ENCODE measurements at places on chromosomes 5 and 9.

DNA sequence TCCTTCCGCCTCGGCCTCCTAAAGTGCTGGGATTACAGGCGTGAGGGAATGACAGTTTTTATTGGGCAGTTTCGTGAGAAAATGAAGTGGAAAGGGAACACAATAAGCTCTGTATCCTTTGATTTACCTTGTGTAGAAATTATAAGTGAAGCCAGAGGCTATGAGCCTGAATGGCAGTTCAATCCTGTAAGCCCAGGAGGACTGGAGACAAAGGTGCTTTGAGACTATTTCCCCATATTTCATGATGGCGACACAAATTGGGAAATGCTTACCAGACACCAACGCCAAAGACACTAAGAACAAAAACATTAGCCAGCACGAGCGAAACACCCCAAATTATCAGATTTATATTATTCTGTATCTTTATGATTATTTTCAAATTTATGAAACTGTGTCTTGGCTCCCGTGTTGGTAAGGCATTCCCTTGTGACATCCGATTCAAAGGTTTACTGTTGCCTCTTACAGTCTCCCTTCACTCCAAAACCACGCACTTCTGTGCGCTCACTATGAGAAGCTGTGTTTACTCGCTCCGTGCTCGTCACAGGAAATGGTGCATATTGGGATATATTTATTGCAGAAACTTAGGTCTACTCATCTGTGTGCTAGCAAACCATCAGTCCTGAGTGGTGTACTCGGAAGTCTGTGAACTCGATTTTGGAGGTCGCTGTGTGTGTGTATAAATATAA lies 73.9 kb downstream of the SH3PXD2B start:
- DNase-seq: no peak

DNA sequence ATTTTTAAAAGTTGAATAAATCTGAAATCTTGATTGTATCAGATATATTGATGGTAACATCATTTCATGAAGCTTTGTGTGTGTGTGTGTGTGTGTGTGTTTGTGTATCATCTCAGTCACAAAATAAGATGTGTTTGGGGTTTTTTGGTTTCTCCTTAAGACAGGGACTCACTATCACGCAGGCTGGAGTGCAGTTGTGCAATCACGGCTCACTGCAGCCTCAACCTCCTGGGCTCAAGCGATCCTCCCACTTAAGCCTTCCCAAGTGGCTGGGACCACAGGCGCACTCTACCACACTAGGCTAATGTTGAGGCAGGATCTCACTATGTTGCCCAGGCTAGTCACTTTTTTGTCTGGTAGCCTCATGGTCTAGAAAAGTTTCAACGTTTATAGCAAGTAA lies 83.4 kb upstream of the DMRT1 start:
- DNase-seq: no peak

DNA sequence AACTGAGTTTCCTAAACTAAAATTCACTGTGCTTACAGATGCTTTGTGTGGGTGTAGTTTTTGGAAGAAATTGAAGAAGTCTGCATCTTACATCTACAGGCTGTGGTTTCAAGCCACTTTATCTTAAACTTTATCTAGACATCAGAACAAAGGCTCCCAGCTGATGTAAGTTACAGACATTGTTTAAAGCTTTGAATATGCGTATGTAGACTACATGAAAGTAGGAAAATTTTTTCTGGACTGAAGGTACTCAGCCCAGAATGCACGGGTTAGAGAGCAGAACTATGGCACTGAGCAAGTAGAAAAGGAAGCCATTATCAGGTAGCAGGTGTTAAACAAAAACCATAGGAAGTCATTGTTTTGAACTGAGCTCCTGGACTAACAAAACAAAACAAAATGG lies 185.4 kb downstream of the TTC39B start:
- DNase-seq: no peak

DNA sequence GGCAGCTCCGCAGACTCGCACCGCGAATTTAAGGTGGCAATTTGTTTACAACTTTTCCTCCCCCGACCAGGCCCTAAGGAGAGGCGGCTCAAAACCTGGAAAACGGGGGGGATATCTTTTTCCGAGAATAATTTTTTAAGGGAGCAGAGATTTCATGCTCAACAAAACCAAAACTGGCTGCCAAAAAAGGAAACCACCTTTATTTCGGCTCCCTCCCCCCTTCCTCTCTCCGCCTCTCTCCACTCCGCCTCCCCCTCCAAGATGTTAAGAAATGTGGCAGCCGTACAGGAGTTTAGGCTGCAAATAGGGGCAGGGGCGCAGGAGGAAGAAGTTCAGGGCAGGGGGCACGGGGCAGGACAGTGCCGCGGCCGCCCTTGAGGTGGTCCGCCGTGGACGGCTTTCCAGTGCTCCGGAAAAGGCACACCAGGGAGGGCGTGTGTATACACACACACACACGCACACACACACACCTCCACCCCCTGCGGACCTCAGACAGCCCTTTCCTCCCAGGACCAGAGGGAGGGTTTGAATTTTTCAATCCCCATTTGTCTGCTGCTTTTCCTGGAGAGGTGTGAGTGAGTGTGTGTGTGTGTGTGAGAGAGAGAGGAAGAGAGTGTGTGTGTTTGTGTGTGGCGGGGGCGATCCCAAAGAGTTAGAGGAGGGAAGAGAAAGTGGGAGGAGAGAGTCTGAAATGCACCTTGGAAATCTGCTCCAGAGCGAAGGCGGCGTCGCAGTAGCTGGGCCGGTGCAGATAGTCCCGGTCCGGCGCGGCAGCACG lies 9.1 kb downstream of the PTCH1 start:
- DNase-seq: peak; percentile 19

DNA sequence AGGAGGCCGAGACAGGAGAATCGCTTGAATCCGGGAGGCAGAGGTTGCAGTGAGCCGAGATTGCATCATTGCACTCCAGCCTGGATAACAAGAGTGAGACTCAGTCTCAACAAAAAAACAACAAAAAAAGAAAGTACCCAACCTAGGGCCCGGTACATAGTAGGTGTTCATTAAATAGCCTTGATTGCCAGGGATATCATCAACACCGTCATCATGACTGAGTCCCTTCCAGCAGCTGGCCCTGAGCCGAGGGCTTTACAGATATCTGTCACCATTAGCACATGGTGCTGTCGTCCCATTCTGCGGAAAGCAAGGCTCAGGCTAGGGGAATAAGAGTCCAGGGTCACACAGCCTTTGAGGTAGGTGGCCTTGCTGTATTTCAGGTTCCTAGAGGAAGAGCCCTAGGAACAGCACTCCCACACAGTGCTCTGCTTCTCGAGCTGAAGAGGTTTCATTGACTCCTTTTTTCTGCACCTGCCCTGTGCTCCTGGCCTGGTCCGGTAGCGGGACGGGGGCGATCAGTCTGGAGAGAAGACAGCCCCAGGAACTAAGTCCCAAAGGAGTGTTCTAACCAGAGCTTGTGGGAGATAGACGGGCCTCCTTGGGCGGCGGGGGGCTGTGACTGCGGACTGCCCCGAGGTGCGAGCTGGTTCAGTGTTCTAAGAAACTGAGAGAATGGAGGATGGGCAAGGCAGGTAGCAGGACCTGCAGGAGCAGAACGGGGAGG lies 48.2 kb downstream of the CXXC5 start:
- DNase-seq: no peak

DNA sequence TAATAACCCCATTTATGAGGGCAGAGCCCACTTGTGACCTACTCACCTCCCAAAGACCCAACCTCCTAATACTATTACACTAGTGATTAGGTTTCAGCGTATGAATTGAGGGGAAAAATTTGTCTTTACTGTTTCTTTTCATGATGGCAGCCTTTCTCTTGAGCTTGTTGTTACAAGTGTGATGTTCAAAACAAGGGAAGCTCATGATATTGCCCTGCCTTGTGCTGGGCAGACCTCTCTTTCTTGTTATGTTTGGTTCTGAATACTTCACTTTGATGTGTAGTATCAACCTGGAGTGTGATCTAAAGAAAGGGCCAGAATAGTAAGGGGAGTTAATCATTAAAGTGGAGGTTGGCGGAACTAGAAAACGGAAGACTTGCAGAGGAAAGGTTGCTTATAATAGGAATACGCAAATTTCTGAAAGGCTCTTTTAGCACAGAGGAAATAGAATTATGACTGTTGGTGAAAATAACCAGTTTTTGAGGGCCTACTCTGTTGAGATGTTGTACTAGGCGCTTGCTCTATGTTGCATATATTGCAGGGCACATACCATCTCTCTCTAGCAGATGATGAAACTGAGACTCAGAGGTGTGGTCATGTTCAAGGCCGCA lies 68.2 kb downstream of the MELK start:
- DNase-seq: no peak

DNA sequence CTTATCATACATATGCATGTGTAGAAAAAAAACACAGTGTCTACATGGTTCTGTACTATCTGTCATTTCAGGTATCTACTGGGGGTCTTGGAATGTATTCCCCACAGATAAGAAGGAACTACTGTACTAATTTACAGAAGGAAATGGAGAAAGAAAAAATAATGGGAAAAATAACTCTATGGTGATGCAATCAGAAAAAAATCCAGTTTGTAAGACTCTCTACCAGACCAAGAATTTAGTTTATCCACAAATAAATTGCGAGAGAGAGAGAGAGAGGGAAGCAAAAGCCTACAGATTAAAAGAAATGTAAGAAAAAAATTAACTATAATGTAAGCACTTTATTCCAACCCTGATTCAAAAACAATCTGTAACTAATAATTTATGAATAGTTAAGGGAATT lies 708.6 kb upstream of the ZNF608 start:
- DNase-seq: no peak

- DNase-seq: no peak
Observed at GRCh38 chr9:35767458-35767857, 13.4 kb upstream of the MSMP start.

GRCh38 chr5:16791036-16791705 lies 144.9 kb downstream of the MYO10 start:
- DNase-seq: no peak

DNA sequence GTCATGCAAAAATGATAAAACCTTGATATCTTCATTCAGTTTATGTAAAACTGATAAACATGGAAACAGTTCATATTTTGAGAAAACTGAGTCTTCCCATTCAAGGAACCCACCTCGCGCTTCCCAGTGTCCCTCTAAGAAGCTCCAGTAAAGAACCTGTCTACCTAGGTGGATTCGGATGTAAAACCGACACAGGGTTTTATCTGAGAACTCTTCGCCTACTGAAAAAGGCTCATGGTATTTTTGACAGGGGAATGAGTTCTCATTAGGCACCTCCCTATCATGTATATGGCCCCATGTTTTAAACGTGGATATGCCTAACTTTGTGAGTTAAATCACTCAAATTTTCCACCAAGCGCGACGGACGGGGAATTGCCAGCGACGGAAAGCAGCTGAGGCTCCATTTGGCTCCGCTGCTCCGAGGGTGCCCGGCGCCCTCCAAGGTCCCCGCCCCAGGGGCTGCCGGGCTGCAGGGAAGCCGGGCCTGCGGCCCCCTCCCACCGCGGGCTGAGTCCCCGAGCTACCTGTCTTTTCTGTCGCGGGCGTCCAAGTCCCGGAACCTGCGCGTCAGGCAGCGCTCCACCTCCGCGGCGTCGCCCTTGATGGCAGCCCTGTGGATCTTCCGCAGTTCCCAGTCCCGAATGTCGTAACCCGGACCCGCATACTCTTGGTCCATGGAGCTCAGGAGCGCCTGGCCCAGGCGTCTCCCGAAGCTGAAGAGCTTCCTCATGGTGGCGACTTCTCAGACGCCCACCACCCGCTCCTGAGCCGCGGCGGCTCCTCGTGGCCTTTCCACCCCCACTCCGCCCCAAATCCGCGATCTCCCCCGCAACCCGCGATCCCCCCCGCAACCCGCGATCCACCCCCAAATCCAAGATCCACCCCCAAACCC lies 594 bp downstream of the ANKRD18A start:
- DNase-seq: peak; percentile 6

DNA sequence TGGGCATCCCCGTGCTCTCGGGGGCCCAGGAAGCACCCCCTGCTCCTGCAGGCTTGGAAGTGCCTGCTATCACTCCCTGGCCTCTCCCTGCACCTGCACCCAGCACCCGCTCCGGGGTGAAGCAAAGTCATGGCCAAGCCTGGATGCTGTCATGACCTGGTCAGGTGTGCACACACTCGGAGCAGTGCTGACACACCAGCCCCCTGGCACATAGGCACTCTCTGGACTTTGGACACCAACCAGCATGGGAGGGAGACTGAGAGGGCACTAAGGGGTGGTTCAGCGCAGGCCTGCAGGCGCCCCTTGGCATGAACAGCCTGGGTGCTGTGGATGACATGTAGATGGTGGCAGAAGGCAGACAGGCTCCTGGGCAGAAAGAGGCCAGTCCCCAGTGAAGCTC lies 158.6 kb downstream of the GHR start:
- no peak for DNase-seq

GRCh38 chr9:77016526-77017504 lies 2.6 kb upstream of the FOXB2 start:
- DNase-seq: no peak

GRCh38 chr5:59061377-59061776 lies 478.5 kb downstream of the RAB3C start:
- no peak for DNase-seq

DNA sequence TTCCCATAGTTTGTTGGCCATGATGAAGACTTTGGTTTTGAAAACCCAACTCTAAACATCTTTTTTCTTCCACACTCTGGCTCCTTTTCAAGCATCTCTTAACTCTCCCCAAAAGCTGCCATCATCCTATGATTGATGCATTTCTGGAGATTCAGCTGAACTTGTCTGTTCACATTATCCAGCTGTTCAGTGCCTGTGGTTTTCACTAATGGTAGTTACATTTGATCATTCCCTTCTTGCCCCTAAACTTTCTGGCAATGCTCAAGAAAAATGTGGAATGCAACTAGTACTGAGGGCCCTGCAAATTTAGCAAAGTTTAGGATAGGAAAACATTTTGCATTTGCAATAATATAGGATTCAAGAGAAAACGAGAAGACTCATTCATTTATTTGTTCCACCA lies 267.5 kb downstream of the ENC1 start:
- DNase-seq: no peak

DNA sequence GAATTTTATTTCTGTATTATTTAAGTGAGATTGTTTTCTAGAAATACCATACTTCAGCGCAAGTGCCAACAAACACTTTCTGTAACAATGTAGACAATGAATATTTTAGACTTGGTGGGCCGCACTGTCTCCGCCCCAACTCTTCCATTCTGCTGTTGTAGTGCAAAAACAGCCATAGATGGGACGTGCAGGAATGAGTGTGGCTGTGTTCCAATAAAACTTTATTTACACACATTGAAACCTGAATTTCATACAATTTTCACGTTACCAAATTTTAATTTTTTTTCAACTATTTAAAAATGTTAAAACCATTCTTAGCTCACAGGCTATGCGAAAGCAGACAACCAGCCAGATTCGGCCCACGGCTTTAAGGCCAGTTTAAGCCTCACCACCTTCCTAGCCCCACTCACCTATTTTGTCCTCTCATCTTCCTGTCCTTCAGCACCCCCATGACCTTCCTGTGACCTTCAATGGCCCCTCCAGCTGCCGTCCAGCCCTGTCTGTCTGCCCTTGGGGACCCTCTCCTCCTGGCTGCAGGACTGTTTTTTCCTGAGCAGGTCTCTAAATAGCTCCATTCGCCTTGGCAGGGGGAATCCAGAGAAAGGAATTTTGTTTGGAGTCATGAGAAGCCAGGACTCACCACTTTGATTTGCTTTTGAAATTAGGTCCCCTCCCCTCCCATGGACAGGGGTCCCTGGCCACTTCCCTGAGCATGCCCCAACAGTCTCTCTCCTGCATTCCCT lies 11.2 kb upstream of the ANXA6 start:
- DNase-seq: no peak

All from T-helper 9 cell (primary cell).